ENCODE measurements at places on chromosomes 2 and 18.

DNA sequence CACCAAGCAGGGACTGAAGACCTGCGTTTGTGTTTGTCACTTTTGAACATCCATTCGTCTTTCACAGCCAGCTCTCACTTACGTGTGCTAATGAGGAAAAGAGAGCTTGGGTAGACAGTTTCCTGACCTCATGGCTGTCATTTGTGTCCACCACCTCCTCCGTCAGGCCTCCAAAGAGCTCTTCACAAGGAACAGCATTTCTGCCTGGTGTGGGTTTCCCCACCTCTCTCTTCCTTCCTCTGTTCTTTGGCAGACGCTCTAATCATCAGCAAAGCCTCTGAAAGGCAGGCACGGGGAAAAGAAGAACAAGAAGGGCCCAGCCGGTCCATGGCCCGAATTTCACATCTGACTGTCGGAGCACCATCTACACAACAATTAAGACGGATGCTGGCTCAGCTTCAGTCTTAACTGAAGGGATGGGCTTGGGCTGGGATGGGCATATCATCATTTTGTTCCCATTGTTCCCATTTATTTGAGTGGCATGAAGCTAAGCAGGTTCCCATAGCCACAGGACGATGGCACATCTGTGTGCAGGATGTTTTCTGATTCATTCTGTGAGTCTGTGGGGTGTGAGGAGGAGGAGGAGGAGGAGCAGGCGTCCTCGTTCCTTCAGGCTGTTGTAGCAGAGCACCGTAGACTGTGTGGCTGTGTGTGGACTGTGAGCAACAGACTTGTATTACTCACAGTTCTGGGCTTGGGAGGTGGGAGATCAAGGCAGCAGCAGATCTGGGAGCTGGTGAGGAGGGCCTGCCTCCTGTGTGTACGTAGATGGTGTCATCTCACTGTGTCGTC is 66.4 kb downstream of the TSHZ1 start:
- no peak for DNase-seq

- DNase-seq: no peak
These were observed 9.6 kb downstream of the EMX1 start for GRCh38 chr2:72926811-72927465.

DNA sequence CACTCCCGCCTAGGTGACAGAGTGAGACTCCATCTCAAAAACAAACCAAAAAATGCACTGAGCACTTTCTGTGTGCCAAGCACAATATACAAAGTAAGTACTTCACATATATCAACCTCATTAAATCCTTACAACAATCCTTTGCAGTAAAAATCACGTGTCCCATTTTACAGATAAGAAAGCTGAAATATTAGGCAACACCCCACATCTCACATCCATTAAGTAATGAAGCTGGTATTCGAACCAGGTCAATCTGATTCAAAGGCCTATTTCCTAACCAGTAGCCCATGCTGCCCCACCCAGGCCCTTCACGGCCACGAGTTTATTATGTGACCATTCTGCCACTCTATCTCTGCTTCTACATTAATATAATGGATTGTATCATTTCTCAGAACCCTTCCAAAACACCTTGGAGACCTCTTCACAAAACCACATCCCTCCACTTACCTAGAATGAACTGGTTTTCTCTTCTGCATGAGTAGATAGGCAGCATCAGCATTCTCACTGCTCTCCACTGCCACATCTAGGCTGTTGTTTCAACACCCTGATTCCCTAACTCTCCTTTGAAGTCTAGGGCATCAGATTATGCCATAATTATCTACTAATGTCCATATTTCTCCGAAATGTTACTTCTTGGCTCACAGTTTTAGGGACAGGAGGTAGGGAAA is 3.1 kb upstream of the EXOC6B start:
- no peak for DNase-seq

DNA sequence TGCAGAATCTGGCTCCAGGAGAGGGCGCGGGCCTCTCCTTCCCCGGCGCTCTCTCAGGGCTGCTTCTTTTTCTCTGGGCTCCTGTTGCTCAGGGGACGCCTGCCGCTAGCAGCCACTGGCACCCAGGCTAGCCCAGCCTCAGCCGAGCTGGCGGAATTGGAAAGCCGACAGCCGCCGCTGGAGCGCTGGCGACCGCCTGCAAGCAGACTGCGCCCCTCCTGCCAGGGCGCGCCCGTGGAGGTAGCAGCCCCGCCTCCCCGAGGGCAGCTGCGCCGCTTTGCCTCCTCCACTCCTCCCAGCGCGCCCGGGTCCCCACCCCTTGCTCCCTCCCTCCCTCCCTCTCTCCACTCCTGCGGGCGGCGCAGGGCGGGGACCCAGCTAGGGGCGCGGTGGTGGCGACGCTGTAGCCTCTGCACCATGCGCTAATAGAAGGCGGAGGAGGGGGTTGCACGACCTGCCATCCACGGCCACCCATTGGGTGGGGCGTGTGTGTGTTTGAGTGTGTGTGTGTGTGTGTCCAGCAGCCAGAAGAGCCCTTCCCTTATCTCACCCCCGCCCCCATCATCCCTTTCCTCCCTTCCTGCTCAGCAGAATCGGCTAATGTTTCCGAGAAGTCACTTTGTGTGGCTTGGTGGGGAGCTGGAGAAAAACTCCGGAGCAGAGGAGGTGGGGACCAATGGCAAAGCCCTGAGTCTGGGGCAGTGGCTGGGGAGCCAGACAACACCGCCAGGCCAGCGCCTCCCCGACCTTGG is at the start of gene SCN9A:
Gene SCN9A, minus strand, starts transcription at position 209 of the 752 bp plus-strand sequence. CDS start 64,188 bp downstream, outside the sequence.
- DNase-seq: no peak

DNA sequence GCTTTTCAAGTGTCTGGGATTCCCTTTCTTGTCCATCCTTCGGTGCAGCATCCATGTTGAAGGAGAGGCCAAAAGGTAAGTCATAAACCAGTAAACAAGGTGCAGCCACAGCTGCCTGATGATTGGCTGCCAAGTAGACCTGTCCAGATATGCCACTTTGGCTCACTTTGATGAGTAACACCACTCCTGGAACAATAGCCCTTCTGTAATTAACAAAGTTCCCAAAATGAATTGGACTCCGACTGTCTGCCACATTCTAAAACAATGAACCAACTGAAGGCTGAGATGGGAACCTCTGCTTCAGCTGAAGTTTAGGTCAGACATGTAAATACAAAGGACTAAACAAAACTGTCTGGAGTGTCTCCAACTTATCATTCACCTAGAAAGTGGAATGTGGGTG is 82.2 kb upstream of the LGALSL start:
- DNase-seq: no peak

GRCh38 chr2:11774600-11774999 is 28.2 kb downstream of the LPIN1 start:
- DNase-seq: no peak

DNA sequence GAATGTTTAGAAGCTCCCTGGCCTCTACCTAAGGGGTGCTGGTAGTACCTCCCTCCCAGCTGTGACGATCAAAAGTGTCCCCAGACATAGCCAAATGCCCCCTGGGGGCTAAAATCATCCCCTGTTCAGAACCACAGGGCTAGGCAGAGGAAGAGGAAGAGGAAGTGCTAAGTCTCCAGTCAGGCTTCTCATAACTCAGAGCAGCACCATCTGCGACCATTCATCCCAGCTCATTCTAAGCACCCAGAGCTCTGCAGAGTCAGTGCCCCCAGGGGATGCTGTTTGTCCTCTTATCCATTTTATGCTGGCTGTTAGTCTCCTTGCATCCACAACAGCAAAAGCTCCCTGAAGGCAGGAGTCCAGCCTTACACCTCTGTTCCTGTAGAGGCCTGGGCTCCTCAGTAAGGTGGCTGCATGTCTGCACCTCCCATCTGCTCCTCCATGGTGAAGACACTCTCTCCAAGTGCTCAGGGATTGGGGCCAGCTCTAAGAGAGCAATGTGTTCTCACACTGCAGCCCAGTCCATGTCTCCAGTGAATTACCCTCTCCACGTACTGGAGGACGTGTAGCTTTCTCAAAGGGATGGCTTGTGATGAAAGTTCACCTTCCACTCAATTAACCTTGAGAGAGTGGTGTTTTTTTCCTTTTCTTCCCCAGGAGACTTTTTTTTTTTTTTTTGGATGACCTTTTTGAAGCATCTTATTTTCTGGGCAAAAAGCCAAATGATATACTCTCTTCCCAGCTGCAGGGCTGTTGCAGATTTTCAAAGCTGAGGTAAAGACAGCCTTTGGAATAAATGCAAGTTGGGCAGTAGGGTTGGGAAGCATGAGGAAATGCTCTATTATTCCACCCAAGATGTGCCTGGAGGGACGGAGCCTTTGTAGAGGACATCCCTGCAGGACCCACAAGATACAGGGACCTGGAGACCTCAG is 158.9 kb upstream of the SLC14A2 start:
- no peak for DNase-seq

GRCh38 chr2:123890148-123890547 is 134.9 kb upstream of the CNTNAP5 start:
- DNase-seq: no peak

DNA sequence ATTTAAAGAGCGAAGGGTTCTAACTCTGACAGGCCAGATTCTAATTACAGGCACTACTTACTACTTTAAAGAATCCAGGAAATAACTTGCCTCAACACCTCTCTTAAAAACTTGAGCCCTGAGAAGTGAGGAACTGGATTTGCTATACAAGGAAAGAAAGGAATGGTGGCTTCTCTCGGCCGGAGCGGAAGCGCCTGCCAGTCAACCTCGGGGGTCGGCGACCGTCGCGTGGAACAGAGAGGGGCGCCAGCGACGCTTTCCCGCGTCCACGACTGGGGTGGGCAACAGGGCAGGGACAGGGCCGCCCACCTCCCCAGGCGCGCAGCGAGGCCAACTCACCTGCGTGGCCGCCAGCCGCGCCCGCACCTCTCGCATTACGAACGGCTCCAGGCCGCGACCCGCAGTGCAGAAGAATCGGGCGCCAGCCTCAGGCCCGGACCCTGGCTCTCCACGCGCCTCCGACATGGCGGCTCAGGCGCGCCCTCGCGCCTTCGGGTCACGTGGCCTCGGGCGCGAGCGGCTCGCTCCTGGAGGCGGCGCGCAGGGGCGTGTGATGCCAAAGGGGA is at the start of gene THUMPD2:
Gene THUMPD2, minus strand, starts transcription at position 484 of the 566 bp plus-strand sequence. Its CDS starts 19 bp downstream, at position 465.
- peak; percentile 35 for DNase-seq

DNA sequence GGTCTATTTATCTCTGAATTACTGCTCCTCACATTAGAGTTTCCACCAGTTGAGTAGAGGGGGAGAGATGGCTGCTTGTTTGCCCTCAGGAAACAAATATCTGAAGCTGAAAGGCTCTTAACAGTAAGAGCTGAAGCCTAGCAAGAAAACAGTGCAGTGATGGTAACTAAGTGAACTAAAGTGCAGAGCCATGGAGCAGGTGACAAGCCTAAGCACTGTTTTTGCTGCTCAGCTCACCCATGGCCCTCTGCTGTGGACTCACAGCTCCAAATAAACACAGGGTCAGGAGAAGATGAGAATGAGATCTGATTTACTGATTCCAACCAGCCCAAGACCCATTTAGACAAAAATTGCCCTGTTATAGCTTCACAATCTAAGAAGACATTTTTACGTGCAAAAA is 118.4 kb downstream of the ETAA1 start:
- DNase-seq: no peak

- DNase-seq: no peak
These were observed 73.3 kb upstream of the MCFD2 start for GRCh38 chr2:46988733-46989481.

GRCh38 chr2:234958311-234958710 is 6.5 kb downstream of the SH3BP4 start:
- DNase-seq: no peak

GRCh38 chr18:70004696-70005095 is 57.0 kb upstream of the CD226 start:
- no peak for DNase-seq

- no peak for DNase-seq
These were observed 24.0 kb upstream of the TMEM37 start for GRCh38 chr2:119407430-119408220.

- DNase-seq: no peak
These were observed 37.0 kb downstream of the FIGN start for GRCh38 chr2:163698857-163699256.

DNA sequence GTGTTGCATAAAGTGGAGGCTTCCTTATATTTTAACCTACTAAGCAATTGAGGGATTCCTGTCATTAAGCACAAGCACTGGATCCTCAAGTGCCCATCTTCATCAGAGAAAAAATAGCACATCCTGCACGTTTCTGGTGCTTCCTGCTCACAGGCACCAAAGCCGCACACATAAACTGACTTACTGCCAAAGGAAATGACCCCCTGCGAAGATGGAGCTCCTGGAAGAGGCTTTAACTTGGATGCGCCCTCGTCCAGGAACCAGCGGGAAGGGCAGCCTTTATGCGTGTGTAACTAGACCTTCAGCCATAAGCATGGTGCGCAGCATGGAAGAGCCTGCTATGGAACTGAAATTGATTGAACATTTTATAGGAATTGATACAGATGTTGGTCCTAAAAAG is 188.7 kb downstream of the FTCDNL1 start:
- no peak for DNase-seq

GRCh38 chr2:158723921-158724802 is 71.0 kb upstream of the DAPL1 start:
- no peak for DNase-seq

- DNase-seq: no peak
These were observed 57.9 kb upstream of the MSH2 start for GRCh38 chr2:47344890-47345589.

DNA sequence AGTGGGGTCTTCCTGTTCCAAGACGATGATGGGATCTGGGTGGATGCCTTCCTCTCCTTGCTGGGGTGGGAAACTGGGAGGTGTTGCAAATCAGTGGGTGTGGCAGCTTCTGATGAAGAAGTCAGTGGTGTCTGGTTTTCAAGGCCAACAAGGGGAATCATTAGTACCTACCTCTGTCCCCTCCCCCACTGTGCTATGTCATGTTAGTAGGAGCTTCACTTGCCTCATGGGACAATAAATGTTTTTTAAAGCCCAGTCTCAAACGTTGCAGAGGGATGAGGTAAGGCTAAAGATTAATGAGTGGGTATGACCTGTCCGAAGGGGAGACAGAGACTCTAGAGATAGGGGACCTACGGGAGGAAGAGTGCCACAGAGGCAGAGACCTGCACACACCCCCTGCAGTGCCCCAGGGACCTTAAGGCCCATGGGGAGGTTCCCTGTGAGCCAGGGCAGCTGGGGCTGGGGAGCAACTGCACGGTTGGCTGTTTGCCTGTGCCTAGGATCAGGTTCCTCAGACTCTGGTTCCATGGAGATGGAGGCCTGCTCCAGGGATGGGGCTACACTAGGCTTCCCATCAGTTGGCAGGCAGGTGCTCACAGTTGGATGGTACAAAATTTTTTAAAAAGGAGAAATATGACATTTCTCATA is 37.8 kb upstream of the SLC1A4 start:
- DNase-seq: no peak

DNA sequence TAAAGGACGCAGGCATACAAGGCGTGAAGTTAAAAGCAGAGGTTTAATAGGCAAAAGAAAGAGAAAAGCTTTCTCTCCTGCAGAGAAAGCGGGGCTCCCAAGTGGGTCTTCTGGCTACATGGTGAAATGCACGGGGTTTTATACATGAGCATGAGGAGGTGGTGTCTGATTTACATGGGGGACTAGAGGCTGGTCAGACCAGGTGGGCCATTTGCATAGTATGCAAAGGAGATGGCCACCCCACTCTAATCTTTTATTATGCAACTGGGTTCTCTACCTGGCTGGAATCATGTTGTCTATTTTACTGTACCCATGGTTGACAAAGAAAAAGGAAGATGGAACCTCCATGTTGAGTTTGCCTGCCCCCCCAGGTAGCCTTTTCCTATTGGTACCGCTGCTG is 356.2 kb downstream of the KCNJ3 start:
- no peak for DNase-seq
